ELR (cell line): ENCODE measurements at places on chromosomes 3 and 15.
A peak's percentile ranks its signal among the peaks of the same experiment; 100 is the strongest.

DNA sequence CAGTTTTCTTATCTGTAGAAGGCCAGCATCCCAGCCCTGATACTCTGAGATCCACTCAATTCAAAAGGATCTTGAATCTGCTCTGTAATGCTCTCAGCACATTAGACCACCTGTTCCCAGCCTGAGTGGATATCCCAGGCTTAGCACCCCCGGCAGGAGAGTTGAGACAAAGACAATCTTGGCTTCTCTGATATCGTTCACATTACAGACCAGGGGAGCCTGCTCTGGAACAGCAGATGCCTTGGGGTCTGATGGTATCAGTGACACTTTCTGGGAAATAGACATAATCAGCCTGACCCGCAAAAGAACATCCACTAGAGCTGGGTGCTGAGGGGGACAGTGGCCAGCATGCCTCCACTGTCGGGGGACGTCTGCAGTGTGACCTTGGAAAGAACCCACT is 70.6 kb downstream of the BDH1 start:
- no peak for DNase-seq

DNA sequence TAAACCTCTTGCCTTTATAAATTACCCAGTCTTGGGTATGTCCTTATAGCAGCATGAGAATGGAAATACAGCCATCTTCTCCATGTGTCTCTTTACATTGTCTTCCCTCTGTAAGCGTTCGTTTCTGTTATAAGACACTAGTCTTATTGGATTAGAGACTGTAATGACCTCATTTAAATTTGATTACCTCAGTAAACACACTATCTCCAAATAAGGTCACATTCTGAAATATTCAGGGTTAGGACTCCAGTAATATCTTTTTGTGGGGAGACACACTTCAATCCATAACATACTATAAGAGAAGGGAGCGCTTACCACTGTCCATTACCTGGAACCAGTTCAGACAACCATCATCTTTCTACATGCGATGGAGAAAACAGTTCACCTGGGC is 34.3 kb upstream of the CD47 start:
- DNase-seq = no peak

GRCh38 chr3:40858364-40859115 is 333.8 kb downstream of the ZNF621 start:
- no peak for DNase-seq

DNA sequence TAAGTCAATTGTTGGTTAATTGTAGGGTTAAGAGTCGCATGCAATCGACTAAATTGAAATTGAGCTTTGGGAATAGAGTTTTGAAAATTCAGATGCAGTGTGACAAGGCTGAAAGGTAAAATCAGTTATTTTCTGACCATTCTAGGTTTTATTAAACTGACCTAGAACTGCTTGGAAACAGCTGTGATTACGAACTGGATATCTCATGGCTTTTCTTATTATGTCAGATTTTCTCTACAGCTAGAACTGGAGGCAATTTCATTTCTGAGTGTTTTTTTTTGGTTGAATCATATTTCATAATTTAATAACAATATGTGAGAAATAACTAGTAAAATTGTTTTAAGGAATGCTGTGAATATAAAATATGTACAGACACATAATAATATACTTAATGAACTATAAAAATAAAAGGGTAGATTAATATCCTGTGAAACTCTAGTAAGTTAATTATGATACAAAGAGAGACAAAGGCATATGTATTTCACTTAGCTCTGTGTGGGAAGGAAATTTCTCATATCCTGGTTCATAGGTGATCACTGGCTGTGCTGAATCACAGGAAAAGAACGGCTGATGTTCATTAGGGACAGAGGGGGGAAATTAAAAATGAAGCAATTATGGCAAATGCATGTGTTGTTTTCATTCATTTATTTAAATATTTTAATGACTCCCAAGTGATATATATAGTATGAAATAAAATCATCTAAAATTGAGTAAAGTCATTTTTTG is 403.2 kb downstream of the ZIC1 start:
- peak; percentile 45 for DNase-seq

DNA sequence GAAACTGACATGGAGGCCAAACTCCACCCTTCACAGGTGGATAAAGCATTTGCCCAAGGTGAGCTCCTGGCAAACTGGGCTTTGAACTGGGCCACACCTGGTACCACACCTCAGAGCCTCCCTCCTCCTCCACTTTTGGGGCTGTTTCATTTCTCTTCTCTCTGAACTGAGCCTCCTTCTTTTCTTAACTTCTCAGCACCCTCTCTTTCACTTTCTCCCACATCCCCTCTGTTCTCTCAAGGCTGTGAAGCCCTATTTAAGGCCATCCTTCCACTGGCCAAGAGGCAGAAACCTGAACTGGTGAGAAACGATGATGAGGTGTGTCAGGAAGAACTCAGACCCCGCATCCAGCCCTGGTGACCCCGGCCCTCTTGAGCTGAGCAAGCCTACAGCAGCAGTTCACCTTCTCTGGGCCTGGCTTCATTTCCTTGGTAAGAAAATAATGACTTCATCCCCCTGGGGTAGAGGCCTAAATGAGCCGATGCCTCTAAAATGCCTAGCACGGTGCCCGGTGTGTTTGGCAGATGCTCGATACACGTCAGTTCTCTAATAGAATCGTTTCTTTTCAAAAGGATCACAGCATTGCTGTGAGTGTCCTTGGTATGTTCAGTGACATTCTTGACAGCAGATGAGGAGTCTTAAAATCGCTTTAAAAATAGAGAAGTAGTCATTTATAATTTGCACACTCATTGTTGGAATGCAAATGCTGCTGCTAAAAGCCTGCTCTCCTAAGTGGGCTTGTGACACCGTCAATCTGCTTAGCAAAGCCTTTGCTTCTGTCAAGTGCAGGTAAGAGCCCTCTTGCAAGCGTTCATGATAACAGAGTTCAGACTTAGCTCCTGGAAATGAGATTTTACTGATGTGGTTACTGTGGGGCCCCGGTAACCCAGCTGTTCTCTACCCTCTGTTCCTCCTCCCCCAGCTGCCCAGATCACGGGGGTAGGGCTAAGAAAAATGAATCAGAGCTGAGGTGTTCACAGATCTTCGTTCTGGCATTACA is 97.7 kb upstream of the ATP2B2 start:
- no peak for DNase-seq

DNA sequence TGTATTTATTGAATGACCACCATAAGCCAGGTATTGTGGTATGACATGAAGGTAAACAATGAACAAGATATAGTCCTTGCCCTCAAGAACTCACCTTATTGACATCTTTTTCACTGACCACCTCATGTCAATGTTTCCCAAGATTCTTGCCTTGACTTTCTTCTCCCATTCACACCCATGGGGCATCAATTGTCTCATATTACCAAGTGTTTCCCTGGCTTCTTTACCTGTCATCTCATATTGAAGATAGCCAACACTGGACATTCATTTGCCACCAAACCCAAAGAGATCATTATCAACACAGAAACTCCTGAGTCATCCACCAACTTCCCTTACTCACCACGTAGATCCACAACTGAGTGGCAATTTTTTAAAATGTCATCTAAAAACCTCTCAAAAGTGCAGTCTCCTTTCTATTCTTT is 2.2 kb downstream of the EFHB start:
- peak; percentile 57 for DNase-seq

DNA sequence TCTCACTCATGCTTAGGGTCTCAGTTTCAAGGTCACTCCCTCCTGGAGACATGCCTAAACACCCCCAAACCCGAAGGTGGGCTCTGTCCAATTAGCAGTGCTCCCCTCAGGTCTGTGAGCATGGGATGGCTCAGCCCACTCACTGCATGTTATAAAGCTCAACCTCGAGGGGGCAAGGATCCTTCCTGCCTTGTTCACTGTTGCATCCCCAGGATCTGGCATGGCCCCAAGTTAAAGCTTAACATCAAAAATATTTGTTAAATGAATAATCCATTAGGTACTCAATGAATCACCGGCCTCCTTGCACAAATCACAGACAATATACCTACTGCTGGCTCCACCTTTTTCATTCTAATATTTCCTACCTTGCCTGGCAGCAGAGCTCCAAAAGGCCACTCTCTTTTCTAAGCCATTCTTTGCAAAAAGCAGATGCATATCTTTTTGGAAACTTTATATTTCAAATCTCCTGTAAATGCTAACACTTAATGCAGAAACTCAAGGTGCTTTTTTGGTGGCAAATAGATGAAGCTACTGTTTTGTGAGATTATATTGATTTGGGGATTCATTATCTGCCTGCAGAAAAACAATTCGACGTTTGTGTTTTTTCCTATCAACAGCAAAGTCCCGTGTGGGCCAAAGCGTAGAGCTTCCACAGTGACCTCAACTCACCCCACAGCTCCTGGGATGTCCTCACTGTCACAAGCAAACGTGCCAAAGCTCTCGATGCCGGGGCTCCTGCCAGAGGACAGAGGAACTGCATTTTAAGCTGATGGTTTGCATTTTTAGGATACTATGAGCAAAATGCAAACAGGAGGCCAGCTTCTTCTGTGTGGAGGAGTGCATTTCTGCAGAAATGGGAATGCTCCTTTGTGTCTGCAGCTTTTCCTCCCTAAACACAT is 35.4 kb downstream of the PCOLCE2 start:
- peak; percentile 95 for DNase-seq

DNA sequence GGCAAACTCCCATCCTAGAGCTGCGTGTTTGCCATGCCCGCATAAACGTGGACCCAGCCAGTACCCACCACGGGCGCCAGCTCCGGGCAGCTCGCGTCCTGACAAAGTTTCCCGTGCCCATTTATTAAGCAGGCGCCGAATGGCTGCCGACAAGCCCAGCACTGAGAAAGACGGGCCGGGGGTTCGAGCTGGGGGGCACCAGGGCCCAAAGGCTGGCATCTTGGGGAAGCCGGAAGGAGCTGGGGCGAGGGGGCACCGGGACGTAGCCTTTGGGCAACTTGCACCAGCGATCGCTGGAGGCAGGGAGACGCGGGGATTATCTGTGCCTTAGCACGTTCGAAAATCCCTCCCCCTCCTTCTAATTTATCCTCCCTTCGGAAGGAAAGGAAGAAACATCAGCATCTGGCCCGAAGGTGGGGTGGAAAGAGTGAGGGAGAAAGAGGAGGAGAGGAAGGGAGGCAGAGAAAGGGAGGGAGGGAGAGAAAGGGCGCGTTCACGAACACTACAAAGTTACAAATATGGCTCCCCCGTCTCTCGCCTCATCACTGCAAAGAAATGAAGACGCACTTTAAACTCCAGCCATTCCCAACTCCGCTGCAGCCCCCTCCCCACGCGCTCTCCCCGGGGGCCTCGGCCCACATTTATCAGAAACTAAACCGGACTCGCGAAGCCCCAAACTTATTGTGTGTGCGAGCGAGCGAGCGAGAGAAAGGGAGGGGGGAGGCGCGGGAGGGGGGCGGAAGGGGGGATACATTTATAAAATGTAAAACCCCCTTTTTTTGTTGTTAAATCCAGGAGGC is 1.0 kb downstream of the ANP32A start:
- peak; percentile 65 for DNase-seq

DNA sequence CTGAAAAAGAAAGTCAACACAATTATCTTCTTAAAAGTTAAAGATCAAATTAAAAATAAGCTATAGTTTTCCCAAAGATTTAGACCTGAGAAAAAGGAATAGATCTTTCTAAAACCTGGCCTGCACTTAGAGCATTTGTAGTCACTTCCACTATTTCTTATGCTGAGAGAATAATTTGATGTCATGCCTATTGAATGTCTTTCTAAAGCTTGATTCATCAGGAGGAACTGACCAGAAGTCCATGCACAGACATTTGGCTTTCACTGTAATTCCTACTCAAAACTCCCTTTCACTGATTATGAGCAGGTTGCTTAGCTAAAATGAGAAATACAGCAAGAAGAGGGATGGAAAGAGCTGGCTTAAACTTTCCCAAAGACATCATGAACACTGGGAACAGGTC is 4.3 kb downstream of the GREM1 start:
- DNase-seq = no peak

GRCh38 chr3:34646911-34647460 is 848.6 kb downstream of the PDCD6IP start:
- DNase-seq = no peak

DNA sequence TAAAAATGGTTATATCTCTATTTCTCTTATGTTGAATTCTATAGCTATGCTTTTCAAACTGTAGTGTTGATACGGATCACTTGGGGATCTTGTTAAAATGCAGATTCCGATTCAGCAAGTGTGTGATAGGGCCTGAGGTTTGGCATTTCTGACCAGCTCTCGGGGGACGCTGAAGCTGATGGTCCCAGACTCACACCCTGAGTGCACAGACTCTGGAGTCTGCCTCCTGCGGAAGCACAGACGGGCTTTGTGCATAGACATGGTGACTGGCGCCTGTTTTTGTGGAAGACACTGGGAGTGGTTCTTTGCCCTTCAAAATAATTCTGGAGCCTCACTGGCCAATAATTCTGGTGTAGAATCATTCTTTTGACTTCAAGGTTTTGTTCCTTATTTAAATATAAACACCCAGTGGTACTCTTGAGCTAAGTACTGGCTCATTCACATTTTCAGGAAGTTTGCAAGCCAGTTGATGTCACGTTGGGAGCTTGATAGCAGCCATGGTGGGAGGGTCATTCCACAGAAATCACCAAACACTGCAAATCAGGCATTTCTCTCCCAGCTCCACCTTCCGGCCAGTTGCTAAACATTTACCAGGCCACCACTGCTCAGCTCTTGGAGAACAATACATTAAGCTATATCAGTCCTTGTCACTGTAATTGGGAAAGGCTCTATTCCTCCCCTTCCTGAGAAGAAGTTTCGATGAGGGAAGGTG is 19.2 kb downstream of the CLDN11 start:
- DNase-seq = peak; percentile 44

GRCh38 chr15:69523010-69524001 is 70.7 kb downstream of the RPLP1 start:
- peak; percentile 67 for DNase-seq

- peak; percentile 58 for DNase-seq
Measured at GRCh38 chr3:134477938-134478337, 7.8 kb downstream of the ANAPC13 start.

DNA sequence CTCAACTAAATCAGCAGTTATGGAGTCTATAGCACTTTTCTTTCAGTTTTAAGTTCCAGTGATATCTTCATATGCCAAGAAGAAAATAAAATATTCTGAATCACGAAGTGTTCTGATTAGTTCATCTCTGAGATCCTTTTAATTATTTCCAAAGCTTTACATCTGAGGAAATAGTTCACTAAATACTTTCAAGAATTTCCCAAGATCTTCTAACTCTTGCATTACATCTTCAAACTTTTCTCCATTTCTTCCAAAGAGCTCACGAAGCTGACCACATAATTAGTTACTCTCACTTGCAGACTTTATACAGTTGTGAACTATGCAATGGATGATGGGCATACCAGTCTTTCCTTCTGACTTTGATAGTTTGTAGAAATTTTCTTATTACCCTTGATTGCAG is 4.2 kb upstream of the RNF111 start:
- DNase-seq = no peak

DNA sequence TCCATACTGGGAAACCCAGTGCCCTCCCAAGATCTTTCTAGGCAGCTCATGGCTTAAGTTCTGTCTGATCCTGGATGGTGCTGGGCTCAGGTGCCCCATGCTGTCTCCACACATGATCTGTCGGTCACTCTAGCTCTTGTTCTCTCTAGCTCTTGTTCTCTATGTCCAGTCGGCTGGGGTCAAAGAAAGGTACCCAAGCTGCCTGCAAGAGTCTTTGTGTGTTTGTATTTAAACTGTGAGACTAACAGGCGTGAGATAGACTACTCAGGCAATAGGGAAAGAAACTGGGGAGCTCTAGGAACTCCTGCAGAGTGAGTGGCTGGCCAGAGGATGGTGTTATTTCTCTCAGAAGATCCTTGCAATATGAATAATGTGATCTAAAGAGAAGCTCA is 40.2 kb downstream of the GPR156 start:
- peak; percentile 6 for DNase-seq
